ENCODE measurements at places on chromosomes 7 and 10.

GRCh38 chr7:70670288-70670687 lies 461.7 kb upstream of the GALNT17 start:
- DNase-seq, result no peak

- no peak for DNase-seq
Measured at GRCh38 chr7:33591490-33591889, 313.8 kb upstream of the BMPER start.

GRCh38 chr7:1114088-1114487 lies 26.2 kb downstream of the GPER1 start:
- DNase-seq, result no peak

GRCh38 chr7:130390486-130390885 lies 10.2 kb downstream of the CPA1 start:
- DNase-seq, result no peak

DNA sequence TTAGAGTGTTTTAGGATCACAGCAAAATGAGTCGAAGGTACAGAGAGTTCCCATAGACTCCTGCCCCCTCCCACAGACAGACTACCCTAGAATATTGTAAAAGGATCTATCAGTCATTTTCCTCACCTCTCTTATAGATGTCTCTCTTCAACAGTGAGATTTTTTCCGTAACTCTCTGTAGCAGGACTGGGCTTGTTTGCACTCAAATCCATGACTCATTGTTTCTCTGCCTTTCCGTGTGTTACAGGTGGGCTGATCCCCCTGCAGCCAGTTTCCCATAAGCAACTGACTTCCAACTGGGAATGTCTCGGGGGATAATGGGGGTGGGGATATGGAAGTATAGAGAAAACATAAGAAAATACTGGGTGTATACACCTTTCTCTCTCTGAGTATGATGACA lies 921.0 kb downstream of the GATA3 start:
- DNase-seq, result no peak

DNA sequence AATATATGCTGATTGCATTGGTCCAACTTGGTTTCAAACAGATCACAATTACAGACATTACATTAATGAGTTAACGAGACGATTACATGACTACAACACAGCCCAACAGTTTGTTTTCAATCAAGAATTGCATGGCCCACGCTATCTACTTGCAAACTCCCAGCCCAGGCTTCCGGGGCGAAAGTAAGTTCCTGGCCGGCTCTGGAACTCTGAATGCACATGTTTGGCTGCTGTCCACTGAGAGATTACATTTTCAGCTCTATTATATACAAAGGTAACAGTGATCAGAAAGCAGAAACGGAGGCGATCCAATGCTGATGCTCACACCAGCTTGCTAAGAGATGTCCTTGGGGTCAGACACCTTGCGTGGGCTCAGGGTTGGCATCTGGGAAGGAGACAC lies 206.3 kb downstream of the FANK1 start:
- no peak for DNase-seq

DNA sequence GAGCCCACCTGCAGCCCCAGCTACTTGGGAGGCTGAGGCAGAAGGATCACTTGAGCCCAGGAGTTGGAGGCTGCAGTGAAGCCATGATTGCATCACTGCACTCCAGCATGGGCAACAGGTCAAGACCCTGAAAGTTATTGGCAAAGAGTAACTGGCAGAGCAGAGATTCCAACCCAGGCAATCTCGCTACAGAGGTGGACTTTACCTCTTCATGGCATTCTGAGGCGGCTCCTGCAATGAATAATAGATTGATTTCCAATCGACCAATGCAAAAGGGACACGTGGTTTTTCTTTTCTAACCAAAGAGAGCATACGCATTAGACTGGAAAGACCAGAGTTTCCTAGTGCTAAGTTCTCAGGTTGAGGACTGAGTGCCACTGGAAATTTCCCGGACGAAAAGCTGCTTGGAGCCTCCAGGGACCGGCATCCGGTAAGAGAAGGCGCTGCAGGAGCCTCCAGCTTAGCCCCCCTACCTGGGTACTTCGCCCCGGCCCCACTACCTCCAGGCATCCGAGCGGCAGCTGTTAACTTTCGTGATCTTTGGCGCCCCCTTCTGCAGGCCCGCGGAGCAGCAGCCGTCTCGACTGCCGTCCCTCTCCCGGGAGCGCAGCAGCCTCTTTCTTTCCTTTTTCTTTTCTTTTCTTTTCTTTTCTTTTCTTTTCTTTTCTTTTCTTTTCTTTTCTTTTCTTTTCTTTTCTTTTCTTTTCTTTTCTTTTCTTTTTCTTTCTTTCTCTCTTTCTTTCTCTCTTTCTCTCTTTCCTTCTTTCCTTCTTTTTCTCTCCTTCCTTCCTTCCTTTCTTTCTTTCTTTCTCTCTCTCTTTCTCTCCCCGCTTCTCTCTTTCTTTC lies 4.1 kb downstream of the MBLAC1 start:
- DNase-seq, result peak; percentile 96

DNA sequence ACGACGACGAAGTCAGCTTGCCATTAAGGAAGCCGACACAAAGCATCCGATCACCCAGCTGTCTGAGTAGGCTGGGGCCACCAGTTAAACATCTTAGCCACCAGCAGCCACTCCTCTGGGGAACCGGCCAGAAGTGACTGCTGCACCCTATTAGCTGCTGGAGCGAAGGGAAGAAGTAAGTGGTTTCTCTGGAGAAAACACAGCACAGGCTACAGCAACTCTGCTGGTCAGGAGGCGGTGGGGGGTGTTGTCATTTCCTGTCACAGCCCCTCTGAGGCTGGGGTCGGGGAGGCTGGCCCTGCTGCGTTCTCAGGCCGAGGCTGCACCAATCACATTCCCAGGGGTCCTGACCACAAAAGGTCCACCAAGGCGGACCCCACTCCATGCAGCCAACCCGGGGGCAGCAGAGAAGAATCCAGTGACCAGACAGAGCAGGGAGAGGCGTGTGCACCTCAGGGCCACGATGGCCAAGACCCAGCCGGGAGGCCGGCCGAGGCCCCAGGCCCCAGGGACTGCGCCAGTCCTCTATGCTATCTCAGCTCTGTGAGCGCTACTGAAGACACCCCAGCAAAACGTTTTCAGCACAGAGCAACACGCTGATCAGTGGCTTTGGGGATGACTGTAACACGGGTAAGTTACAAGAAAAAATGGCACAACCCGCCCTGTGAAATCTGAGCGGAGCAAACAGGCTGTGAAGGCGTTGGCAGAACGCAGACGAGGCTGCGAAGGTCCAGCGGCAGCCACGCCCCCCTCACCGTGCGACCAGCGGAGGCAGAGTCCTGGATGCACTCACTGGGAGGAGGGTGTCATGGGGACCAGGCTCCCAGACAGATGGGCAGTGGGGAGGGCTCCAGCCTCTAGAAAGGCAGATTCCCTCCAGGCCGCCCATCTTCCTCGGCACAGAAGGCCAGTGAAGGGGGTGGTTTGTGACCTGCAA lies 24.8 kb downstream of the STK32C start:
- DNase-seq, result no peak

DNA sequence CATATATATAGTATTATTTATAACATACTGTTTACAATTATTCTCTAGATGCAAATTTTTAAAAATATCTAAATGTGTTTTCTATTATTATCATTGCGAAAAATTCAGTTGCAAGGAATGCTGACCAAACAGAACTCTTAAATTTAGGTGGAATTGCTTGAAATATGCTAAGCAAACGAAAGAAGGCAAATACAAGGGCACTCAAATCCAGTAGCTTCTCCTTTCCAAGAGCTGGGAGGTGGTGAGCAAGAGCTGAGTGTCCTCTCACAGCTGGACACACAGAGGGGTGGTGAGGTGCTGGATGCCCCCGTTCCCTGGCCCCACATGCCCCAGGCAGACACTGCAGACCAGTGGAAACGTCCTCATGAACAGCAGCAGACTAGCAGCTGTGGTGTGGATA lies 166.0 kb downstream of the TAX1BP1 start:
- no peak for DNase-seq

DNA sequence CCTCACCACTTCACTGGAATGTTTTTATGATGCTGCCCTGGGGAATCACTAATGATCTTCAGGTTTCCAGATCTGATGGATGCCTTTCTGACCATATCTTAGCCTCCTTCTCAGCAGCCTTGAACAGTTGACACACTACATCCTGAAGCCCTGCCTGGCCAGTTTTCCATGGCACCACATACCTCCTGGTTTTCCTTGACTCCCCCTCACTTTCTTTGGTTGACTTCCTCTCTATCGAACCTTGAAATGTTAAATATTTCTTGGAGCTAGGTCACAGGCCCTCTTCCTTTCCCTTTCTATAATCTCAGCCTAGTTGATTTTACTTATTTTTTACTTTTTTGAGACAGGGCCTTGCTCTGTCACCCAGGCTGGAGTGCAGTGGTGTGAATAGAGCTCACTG lies 108.8 kb upstream of the CDK1 start:
- no peak for DNase-seq

DNA sequence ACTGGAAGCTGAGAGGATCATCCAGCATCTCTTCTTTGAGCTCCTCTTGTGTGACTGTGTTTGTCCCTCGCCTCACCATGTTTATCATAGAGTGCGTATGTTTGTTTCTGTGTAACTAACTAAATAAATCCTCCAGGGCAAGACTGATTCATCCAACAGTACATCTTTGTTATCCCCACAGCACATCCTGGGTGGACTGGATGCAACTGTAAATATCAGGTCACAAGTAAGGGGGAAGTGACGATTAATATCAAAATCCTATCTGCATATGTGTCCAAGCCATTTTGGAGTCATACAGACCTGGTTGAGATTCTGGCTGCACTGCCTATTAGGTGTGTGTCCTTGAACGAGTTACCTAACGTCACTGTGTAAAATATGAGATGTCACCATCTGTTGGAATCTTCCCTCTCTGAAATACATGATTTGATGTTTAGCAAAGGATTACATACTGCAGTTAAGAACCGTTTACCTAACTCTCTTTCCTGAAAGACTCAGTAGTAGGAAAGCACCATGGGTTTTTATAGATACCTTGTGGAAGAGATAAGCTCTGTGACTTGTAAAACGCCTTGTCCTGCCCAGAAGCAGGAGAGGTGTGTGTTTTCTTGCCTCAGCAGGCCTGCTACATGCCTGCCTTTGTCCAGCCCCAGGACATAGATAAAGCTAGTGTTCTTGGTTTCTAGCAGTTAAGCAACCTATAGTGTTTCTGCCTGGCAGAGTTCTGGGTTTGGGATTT lies 25.8 kb downstream of the WBP1L start:
- DNase-seq, result no peak

DNA sequence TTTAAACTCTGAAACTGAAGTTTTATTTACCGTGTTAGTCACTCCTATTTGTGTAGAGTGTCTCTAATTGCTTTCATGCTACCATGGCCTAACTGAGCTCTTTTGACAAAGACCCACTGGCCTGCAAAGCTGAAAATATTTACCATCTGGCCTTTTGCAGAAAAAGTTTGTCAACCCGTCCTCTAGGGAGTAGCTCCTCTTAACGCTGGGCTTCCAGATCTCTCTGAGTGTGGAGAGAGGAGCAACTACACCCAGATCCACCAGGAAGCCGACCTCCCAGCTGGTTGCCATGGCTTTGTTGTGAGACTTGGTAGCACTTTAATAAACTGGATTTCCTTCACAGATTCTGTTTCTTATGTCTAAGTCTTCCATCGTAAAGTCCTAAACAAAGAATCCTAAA lies 4.2 kb upstream of the C10orf71 start:
- no peak for DNase-seq

DNA sequence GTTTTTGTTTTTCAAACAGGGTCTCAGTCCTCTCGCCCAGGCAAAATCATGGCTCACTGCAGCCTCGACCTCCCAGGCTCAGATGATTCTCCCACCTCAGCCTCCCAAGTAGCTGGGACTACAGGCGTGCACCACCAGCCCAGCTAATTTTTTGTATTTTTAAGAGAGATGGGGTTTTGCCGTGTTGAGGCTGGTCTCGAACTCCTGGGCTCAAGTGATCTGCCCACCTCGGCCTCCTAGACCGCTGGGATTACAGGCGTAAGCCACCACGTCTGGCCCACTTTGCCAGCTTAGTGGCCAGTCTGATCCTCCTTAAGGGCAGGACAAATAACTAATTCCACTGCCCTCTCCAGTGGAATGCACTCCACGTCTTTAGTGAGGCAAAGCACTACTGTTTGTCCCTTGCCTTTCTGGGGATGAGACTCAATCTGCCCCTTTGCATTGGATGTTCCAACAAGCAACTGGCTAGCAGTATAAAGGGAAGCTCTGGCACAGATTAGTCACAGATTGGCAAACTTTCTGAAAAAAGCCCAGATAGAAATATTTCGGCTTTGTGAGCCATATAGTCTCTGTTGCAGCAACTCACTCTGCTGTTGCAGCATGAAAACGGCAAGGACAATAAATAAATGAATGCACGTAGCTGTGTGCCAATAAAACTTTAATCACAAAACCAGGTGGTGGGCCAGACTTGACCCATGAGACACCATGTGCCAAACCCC lies 143.8 kb upstream of the RHEB start:
- DNase-seq, result no peak

GRCh38 chr7:50370884-50371283 lies 66.4 kb downstream of the IKZF1 start:
- peak; percentile 58 for DNase-seq

DNA sequence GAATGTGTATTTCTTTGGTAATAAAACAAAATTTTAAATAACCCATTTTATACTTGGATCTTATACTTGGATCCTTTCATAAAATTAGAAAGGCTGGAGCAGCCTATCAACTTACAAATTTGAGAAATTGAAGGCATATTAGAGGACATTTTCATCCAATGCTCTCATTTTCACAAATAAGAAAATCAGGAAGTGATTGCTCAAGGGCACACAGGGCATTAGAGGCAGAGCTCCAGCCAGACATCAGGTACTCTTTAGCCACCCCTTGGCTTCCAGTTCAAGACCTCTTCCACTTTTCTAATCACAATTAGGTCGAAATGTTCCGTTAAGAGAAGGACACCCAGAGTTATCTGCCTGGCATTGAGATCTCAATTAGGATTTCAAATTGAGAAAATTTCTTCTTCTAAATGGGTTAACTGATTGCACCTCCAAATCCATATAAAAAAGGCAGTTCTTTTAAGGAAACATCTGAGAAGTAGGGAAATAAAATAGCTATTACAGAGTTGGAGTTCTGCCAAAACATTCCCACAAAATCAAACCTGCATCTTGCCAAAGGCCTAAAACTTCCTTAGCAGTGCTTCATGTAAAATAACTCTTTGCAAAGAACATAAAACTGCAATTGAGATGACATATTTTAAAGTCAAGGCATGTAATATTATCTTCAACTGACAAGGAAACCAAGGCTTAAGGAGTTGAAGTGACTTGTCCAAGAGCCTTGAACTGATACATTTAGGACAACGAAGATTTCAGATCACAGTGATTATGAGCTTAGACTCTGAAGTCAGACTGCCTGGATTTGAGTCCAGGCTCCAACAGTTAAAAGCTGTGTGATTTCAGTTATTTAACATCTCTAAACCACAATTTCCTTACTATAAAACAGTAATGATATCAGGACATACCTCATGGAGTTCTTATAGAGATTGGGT lies 2.4 kb downstream of the ACTA2 start:
- DNase-seq, result no peak

GRCh38 chr7:98225913-98226614 lies 14.8 kb downstream of the BHLHA15 start:
- DNase-seq, result no peak

All from activated CD8-positive, alpha-beta memory T cell treated with anti-CD3 and anti-CD28 coated beads for 24 hours (primary cell).